Astrocyte of the hippocampus (primary cell): ENCODE measurements at places on chromosomes 1 and 21.

DNA sequence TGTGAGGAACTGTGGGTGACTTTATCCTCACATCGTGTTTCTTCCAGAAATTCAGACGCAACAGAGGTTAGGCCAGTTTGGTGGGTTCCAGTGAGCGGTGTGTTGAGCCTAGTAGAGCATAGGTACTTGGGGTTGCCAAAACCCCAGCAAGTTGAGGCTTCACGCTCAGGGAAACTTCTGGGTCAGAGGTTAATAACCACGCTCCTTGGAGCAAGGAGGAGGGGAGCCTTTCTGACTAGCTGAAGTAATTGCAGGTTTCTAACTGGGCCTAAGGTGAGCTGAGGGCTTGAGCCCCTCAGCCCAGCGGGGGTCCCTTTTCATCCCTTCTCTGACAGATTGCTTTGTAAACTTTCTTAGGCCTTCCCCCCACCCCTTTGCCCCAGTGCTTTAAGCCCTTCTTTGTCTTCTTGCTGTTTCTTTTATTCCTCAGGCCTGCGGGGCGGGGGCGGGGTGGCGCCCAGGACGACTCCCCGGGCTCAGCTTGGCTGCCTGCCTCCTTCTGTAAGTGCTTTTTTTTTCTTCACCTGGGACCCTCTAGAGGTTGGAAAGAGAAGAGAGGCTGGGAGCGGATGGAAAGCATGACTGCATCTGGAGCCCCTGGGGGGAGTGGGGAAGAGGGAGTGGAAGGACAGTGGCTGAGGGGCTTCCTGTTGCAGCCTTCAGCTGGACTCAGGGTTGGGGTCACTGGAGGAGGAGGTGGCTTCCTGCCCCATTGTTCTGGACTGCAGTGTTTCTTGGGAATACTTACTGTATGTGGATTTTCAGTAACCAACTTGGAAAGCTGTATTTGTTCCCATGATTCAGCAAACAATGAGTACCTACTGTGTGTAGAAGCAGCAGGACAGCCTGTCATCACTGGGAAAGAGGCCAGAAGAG is 1.3 kb upstream of the ZNF436 start:
- DNase-seq: peak; percentile 81

DNA sequence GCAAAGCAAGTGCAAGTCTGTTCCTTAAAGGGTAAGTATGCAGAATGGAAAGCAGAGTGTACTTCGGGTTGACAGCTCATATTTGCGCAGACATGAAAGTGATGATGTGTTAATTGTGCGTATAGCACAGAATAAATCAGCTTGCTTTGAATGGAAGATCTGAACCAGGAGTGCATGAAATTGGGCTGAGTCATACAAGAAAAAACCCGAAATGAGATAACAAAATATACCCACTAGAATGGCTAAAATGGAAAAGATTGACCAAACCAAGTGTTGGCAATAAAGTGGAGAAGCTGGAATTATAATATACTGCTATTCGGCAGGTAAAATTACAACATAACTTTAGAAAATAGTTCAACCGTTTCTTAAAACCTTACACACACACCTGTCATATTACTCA is 28.5 kb downstream of the CR1L start:
- DNase-seq: no peak

GRCh38 chr1:113456967-113457366 is 66.7 kb downstream of the MAGI3 start:
- DNase-seq: peak; percentile 94

DNA sequence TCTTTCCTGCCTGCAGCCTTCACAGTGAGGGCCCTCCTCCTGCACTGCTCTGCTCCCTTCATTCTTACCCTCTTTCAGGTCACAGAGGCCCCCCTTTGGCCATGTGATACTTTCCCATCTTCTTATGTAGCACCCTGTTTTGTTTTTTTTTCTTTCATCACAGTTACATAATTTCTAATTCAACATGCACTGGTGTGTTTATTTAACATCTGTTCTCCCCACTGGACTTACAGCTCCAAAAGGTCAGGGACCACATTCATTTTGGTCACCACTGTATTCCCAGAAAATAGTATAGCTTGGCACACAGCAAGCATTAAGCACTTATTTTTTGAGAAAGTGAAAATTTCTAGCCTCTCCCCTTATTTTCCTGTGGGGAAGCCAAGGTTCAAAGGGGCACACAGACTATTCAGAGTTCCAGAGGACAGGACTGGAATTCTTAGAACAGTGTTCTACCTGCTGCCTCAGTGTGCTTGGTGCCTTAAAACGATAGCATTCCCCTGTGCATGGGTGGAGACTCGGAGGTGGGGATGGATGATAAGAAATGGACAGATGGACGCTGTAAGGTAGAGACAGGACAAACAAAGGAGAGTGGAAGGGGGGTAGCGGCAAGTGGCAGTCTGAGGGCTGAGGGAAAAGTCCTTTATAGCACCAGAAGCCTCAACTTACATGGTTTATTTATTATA is 5.3 kb downstream of the DENND2D start:
- no peak for DNase-seq

GRCh38 chr1:178846306-178846705 is 24.6 kb downstream of the ANGPTL1 start:
- no peak for DNase-seq

DNA sequence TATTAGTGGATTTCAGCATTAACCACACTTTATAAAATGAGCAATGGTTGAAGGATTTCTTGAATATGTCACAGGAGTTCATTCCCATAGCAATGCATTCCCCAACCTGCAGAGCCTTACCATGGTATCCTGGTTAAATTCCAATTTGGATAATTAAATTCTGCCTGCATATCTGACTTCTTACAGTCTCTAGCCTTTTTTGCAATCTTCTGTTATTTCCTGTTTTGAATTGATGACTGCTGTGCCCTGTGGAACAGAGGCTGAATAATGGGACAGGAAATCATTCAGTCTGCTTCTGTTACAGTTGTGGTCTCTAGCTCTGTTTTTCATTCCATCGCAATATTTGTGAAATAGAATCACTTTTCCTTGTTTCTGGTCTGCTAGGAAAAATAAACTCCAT is 1823.9 kb downstream of the PLA2G4A start:
- DNase-seq: peak; percentile 82

DNA sequence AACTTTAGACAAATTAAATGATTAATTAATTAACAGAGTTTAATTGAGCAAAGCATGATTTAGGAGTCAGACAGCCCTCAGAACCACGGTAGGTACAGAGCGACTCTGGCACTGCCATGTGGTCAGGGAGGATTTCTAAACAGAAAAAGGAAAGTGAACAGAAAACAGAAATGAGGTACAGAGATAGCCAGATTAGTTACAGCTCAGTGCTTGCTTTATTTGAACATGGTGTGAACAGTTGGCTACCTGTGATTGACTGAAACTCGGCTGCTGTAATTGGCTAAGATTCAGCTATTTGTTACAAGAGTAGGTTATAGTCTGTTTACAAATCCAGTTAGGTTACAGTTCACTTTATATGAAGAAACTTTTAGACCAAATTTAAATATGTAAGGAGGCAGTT is 163.0 kb upstream of the TNR start:
- peak; percentile 52 for DNase-seq

- no peak for DNase-seq
These were observed 84.4 kb downstream of the UBE4B start for GRCh38 chr1:10117132-10117531.
